SK-N-MC (cell line): ENCODE measurements at places on chromosomes 6 and 20.

DNA sequence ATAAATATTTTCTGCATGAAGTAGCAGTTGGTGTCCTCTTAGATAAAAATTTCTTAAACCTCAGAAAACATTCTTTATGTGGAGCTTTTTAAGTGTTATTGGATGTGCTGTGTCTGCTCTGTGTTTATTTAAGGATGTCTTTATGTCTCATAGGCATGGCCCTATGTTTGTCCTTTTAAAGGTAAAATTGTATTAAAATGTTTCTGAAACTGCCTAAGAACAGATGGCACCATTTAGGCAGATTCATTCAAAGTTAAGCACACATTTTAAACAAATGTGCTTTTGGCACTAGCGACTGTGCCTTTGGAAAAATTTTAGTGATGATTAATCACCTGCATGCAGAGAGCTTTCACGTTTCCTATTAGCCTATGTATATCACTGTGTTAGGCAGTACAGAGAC, 125.2 kb downstream of the KIF6 start:
- no peak for DNase-seq

- no peak for DNase-seq
These were observed 26.3 kb downstream of the SLC13A3 start for GRCh38 chr20:46624946-46625345.

DNA sequence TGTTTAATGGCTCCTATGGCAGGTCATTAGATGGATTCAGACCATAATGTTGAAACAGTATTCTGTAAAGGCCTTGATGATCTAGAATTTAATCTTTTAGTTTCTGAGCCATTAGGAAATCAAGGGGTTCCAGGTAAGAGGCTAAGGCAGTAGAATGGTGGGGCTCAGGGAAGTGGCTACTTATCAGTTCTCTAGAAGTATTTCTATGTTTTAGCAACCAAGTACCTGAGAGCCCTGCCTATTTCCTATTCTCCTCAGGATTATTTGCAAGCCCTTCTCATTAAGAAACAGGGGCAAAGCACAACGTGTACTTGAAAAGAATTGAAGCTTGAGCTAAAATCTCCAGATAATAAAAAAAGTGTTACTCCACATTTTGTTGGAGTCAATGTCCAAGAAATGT, 646.5 kb downstream of the RNF144B start:
- no peak for DNase-seq

GRCh38 chr6:44676826-44677433, 289.4 kb downstream of the CDC5L start:
- DNase-seq, result no peak

GRCh38 chr20:56636716-56637115, 7.6 kb downstream of the TFAP2C start:
- no peak for DNase-seq

GRCh38 chr20:63782051-63782471, 42.5 kb downstream of the SLC2A4RG start:
- no peak for DNase-seq

GRCh38 chr6:130324657-130325056, 41.2 kb upstream of the TMEM200A start:
- no peak for DNase-seq

DNA sequence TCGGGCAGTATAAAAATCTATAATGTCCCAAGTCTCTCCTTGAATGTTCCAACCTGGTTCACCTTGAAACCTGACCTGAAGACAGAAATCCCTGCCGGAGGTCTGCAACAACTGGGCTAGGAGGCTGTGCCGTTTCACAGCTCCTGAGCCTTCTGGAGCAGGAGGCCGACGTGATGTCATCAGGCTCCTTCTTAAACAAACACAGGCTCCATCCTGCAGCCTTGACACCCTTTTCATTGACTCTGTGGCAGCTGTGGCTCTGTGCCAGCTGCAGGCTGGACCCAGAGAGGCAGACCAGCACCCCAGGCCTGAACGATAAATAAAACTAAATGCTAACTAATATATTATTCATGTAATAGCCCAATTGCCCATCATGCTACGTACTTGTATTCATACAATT, 483.9 kb downstream of the CD83 start:
- no peak for DNase-seq

DNA sequence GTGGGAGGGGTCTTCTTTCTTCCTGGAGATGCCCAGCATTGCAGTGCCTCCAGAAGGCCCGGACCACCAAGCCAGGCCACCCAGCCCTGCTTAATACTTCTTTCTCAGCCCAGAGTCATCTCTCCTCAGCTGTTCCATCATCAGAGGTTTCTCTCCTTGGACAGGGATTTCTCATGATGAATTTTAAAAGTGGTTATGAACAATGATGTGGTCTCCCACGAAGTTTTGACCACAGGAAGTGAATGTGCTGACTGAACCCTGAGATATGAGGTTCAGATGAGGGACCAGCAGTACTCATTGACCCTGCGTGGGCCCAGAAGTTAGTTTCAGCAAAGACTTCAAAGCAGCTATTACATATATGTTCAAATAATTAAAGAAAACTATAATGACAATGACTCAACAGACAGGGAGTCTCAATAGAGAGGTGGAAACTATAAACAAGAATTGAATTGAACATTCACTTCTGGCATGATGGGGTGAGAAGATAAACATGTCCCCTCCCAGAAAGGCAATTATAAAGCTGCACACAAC, 114.5 kb upstream of the SLC22A16 start:
- no peak for DNase-seq

- DNase-seq, result no peak
These were observed 85.4 kb downstream of the SLX4IP start for GRCh38 chr20:10520528-10520927.

DNA sequence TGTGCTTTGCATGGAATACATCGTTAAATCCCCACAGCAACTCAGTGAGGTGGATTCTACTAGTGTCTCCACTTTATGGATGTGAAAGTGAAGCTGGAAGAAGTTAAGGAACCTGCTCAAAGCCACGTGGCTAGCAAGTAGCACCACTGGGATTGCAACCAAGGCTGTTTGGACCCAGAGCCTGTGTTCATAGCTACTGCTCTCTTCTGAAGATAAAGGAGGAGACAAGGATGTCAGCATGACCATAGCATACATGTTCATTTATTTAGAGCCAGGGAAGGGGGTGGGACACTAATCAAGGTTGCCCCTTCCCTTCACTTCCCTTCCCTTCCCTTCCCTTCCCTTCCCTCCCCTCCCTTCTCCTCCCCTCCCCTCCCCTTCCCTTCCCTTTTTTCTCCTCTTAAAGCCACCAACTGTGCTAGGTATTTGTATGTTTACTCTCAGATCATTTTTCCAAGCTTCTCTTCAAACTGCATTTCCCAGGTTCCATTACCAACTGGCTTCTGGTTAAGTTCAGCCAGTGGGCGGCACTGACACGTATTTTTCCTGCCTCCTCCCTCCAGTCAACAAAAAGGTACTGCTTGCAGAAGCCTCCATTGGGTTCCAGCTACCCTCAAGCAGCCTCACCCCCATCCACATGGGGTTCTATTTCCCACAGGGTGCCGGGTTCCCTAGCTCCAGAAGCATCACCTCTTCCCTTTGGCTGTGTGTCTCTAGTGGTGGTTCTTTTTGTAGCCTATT, 134.9 kb downstream of the BCAS1 start:
- no peak for DNase-seq

- DNase-seq, result no peak
These were observed 8.7 kb downstream of the CCDC170 start for GRCh38 chr6:151502499-151502898.

DNA sequence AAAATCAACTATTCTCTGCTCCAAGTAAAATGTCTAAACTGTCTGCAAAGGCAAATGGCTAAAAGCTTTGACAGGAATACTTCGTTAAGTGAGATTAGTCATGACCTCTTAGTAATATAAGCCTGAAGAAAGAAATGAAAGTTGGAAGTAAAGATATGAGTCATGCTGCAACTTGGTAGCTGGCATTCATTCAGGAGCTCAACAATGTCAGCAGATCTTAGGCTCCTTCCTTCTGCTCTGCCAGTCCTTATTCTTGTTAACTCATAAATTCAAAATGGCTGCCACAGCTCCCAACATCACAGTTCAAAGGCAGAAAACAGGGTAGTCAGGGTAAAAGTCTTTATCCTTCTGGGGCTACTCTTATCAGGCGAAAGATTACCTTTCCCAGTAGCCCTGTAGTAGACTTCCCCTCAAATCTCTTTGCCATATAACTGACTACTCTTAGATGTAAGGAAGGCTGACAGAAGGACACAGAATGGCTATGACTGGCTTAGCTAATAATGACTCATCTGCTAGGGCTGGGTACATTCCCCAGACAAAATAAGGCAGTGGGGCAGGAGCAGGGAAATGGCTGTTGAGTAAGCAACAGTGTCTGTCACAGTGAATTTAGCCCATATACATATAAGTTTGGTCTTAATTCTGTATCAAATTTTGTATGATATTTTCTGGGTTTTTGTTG, 24.4 kb upstream of the C6orf62 start:
- no peak for DNase-seq

DNA sequence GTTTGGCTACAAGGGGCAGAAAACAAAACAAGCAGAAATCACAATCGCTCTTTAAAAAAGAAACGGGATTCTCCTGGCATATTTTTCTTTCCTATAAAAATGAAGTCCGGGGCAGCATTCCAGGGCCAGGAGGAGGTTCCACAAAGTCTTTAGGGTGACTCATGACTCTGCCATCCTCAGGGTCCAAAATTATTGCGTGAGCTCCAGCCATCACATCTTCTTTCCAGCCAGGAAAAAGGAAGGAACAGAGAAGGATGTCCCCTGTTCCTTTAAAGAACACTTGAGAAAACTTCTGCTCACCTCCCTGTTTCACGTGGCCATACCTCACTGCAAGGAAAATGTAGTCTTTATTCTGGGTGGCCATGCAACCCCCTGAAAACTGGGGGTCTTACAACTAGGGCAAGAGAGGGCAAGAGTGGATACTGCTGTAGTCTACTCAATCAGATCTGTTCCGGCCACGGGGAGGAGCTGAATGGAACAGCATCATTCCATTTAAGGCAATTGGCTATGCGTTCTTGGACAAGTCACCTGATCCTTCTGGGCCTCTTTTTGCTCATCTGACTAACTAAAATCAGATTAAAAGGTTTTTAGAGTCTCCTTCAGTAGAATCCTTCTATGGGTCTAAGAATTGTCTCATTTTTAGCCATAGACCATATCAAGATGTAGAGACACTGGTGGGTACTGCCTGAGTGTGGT, 49.4 kb downstream of the CTCFL start:
- DNase-seq, result no peak

DNA sequence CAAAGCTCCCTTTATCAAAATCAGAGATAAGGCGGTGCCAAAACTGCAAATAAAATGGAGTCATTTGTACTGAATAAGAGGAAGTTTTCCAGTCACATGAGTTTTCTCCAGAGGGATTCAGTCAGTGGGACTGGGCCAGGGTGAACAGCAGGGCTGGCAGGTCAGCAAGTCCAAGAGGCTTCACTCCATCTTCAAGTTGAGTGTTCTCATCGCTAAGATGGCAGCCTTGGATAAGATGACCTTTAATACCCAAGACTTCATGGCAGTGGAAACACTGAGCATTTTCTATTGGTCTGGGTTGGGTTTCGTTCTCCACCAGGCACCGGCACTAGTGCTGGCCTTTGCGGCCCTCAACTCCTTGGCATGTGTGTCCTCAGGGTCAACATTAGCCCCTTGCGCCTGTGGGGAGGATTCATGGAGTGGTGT, 29.3 kb upstream of the IGF2R start:
- DNase-seq, result no peak

DNA sequence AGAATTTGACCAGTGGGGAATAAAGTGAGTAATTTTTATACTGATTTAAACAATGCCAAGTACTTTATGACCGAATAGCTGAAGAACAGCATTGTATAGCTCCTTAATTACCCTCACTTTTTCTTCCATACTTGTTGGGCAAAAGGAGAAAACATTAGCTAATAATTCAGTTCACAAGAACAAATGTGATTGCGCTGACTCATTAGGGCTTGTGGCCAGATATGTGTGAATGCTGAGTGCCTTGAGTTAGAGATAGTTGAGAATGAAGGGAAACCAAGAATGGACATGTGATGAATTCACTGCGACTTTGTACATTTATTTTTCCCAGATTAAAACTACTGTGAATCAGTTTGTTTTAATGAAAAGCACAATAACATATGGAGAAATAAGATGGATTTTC, 669.4 kb downstream of the TFAP2A start:
- DNase-seq, result no peak

DNA sequence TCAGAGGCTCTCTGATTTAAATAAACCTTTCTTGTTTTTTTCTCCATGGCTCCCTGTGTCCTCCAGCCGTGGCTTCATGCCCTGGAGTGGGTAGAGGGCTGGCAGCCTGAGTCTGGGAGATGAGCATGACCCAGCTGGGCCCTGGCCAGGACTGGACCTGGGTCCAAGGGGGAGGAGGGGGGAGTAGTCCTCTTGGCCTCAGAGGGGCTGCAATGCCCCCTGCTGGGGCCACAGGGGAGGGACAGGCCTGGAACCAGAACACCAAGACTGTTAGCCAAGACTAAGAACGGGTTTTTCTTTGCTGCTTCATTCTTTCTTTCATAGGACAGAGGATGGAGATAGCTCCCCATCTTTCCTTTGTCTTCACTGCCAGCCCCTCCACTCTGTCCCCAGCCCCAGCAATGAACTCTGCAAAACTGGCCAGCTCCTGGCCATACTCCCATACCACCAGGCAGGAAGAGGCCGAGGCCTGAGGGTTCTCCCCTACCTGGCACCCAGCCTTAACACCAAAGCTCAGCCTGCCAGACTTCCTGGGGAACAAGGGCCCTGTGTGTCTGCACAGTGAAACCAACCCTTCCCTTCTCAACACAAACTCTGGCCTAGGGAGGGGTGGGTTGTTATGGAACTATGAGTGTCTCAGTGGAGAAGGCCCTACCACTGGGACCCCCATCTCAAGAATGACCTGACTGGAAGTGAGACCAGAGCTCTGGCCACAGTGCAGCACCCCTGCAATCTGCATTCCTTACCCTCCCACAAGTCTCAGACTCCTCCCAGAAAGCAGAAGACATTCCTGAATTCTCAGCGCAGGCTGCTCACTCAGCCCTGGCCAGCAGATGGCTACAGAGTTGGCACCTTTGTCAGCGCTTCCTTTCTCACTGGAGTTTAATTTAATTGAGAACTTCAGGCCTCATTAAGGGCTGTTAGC, 11.0 kb downstream of the SLC29A1 start:
- no peak for DNase-seq

DNA sequence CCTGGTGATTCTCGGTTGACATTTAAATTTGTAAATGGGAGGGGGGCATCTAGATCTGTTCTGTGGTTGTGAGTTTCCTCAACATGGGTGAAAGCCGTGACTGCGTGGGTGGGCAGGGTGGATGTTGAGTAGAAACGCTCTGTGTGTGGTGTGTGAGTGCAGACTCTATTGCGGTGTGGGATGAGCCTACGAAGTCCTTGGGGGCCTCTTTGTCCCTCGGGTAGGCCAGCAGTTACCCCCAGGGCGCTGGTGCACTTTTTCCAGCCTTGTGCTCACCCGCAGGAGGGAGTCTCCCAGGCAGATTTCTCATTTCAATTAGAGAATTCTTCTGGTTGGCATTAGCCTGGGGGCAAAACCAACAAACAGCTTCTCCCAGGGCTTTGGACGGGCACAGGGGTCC, 10.6 kb downstream of the TOX2 start:
- peak; percentile 60 for DNase-seq

GRCh38 chr6:150343434-150343833, 25.4 kb upstream of the IYD start:
- DNase-seq, result no peak
